Activated naive CD8-positive, alpha-beta T cell treated with anti-CD3 and anti-CD28 coated beads, Interleukin-2, amount 10 ng/mL, durations not matched to agents 7 days and 5 days (primary cell): ENCODE measurements at places on chromosomes 7 and 10.

DNA sequence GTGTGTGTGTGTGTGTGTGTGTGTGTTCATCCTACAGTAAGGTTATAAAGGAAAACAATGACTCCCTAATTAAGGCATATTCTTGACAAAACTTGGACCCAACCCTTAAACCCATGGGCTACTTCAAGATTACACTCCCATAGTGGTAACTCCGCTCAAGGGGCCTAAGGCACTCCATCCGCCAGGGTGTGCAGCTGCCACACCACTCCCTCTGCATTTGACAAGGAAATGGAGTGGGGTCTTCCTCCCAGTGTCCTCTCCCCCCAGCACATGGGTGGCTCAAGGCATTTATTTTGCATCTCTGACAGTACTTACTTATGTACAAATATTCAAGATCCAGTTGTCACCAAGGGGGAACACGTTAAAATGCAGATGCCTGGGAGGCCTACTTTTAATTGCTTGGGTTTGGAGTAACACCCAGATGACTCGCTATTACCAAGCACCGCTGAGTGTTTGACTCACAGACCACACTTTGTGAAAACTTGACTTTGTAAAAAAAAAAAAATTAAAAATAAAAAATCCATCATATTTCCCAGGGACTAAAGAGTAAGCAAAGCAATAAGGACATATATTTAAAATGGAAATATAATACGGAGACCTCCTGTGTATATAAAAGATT is 53.0 kb upstream of the AGR3 start:
- no peak for DNase-seq

- no peak for DNase-seq
Measured at GRCh38 chr7:141838581-141838980, 2.7 kb downstream of the PRSS37 start.

- no peak for DNase-seq
Measured at GRCh38 chr10:95480102-95480900, 80.9 kb downstream of the SORBS1 start.

- DNase-seq, result no peak
Measured at GRCh38 chr7:98448766-98449165, 47.9 kb upstream of the BAIAP2L1 start.

- DNase-seq, result no peak
Measured at GRCh38 chr10:7622969-7623368, 43.8 kb downstream of the ITIH5 start.

GRCh38 chr10:66180581-66181318 is 745.1 kb upstream of the LRRTM3 start:
- DNase-seq, result no peak
